ENCODE measurements at places on chromosomes 16 and 17.

DNA sequence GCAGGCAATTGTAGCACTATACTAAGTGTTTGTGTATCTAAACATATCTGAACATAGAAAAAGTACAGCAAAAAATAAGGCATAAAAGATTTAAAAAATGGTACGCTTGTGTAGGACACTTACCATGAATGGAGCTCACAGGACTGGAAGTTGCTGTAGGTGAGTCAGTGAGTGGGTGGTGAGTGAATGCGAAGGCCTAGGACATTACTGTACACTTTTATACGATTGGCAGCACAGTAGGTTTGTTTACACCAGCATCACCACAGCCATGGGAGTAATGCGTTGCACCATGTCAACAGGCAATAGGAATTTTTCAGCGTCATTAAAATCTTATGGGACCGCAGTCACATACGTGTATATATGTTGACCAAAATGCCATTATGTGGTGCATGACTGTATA, 45.6 kb downstream of the DNAH9 start:
- DNase-seq = no peak

DNA sequence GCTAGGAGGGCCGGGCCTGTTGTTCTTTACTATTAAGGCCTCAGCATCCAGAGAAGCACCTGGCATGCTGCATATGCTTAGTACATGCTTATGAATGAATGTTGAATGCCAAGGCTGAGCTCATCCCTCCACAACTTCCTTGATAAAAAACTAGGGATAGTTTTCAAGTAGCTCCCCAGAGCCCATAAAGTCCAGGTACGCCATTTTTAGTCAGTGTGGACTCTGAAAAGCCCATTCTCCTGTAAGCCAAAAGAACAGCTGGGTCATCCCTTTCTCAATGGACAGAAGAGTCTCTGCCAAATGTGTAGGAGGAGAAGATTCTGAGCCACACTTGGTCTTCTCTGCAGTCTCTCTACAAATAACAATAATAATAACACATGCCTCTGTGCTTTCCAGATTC, 8.9 kb upstream of the ITGB3 start:
- no peak for DNase-seq

DNA sequence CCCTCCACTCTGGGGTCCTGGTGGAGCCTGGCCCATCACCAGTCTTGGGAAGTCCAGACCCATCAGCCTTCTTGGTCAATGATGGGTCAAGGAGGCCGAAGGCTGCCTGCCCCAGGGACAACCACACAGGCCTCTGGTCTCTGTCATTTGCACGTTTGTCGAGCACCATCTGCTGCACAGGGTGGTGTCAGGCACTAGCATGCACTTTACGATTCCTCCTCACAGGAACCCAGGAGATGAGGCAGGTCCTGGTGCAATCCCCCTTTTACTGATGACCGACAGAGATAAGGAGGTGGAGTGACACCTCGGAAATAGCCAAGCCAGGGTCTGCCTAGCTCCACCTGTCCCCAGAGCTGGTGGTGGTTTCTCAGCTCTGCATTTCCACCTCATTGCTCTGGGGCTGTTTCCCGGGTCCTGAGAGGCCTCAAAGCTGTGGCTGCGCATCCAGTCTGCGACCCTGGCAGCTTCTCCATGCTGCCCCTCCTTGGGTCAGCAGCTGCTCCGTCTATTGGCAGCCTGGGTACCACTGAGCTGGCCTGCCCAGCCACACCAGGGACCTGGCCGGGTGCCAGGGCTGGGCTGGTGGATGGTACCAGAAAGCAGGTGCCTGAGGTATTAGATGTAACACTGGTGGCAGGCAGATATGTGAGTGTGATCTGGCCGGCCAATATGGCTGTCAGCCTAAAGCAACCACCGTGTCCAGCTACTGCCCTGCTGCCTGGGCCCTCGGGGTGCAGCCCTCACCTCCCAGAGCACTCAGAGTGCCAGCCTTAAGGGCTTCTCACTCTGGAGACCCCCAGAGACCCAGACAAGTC, 10.0 kb downstream of the MMP15 start:
- no peak for DNase-seq

- no peak for DNase-seq
These were observed 10.2 kb downstream of the NOG start for GRCh38 chr17:56603486-56604238.

- peak; percentile 44 for DNase-seq
These were observed 157.1 kb downstream of the RGS9 start for GRCh38 chr17:65294181-65294719.
